ENCODE measurements at places on chromosomes 12 and 14.

DNA sequence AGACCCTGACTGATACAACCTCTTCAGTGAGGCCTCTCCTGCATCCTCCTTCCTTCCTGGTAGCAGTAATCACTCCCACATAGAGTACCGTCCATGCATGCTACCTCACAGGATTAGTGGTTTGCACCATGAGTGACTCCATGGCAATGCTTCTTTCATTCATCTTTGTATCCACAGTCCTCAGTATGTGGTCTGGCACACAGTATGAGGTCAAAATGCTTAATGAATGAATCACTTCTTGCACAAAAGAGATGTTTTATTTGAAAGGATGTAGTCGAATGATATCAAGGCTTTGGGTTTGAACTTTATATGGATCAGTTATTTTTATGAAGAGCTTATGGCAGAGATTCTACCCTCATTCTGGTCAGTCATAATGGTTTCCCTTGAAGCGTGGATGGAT is 42.2 kb downstream of the KCNA5 start:
- no peak for DNase-seq

DNA sequence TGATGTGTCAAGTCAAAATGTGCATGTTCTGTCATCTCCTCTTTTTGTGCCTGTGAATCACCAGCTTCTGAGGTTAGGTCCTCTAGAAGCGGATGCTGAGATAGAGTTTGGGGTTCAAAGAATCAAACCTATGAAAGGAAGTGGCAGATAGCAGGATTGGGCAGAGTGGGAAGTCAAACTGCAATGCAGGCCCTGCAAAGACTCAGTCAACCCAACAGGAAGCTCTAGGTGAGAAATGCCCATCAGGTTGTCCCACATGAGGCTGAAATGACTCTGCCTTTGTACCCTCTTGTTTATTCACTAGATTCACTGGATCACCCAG is 4.5 kb upstream of the MIA2 start:
- DNase-seq: no peak

DNA sequence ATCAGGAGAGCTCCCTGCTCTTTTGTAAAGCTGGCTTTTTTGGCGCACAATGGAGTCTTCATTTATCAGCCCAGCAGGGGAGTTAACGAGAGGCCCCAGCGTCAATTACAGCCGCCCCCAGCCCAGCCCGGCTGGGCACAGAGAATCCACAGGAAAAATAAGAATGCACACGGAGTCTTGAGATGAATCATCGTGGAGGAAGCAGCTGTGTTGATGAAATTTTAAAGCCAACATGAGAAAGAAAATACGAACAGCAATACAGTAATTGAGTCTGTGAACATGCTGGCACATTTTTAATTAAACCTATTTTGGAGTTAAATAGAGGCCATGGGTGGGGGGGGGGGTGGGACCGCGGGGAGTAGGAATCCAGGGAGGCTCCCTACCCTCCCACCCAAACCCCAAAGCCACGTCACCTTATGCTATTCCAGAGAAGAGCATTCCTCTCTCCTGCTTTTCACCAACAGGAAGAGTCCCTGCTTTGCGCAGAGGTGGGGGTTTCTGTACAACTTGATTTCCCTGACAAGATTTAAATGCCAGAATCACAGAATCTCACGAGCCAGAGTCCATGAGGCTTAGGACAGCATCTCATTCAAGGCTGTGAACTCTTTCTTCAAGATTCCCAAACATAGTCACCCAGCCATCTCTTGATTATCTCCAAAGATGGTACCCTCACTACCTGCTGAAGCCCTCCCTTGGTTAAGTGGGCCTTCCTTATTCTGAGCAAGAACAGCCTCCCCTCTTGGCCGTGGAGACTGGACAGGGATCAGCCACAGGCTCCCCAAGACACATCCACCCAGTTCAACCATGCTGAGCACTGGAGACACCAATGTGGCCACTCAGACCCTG is 50.3 kb downstream of the CCNK start:
- no peak for DNase-seq

GRCh38 chr12:54033106-54033979 is 493 bp downstream of the HOXC5 start:
- DNase-seq: no peak

DNA sequence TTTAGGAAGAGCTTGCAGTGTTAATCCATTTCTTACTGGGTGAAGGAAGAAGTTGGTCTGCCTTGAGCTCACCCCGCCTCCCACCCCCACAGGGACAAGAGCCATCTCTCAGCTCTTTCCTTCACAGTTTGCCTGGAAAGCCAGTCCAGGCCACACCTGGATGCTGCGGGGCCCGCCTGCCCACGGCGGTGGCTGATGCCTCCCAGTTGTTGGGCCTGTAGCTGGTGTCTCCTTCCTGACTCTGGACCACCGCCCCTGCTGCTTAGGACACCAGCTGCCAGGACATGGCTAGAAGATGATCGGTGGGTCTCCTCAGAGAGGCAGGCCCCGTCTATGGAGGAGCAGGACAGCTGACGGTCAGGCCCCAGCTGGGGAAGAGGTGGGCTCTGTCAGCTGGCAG is 92.9 kb downstream of the TESC start:
- DNase-seq: no peak

DNA sequence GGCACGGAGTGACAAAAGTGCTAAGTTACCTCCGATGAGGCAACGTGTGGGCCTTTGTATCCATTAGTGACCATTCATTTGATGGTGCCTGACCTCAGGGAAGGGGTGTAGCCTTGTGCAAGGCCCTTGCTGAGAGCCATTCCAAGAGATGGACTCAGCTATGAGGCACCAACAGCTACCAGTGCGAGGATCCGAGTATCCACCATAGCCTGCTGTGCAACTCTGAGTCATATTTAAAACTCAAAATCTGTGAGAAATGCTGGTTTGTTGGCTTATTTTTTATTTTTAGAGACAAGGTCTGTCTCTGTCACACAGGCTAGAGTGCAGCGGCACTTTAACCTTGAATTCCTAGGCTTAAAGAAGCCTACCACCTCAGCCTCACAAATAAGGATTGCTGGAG is 25.1 kb upstream of the WNK1 start:
- DNase-seq: no peak

DNA sequence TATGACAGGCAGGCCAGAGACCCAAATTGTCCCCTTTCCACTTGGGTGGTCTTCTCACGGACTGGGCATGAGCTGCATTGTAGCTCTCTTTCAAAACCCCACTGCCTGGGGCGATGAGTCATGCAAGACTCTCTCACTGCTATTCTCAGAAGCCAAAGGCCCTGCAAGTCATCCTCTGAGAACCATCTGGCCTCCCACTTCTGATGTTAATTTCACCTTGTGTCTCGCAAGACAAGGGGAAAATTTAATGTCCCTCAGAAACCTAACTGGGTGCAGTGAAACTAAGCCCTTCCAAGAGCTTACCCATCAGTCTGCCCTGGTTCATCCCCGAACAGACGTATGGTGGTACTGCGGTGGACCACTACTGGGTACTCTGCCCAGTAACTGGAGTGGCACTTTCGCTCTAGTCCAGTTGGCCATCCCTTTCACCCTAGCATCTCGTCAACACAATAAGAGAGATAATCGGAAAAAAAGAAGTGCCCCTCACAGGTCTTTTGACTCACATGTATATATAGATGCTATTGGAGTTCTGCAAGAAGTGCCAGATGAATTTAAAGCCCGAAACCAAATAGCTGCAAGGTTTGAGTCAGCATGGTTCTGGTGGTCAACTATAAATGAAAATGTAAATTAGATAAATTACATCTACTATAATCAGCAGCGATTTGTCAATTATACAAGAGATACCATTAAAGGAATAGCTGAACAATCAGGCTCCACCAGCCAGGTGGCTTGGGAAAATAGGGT is 31.3 kb upstream of the LALBA start:
- DNase-seq: no peak

DNA sequence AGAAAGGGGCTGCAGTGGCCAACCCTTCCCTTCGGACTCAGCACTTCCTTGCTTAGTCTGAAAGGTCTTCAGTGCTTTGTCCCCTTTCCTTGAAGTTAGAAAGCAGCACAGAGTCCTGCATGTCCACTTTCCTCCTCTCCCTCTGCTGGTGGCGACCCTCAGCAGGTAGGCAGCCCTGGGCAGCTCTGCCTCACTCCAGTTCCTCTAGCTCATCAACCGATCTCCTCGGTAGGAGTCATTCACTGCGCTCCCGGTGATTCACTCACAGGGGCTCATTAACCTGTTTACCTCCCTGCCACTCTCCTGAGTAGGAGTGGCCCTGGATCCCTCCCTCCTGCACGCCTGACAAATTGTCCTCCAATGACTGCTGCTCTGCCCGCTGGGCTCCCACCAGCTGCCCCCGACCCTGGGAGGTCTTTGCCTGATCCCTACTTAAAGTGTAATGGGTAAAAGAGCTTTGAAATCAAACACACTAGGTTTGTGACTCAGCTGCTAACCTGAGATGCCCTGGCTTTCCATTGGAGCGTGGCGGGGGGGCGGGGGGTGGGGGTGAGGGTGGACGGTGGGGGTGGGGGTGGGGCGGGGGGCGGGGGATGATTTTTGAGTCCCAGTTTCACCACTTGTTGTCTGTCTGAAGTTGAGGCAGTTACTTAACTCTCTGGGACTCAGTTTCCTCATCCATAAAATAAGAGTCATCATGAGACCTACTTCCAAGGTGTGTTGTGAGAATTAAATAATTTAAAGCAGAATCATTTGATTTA is 4.2 kb downstream of the SCNN1A start:
- no peak for DNase-seq

DNA sequence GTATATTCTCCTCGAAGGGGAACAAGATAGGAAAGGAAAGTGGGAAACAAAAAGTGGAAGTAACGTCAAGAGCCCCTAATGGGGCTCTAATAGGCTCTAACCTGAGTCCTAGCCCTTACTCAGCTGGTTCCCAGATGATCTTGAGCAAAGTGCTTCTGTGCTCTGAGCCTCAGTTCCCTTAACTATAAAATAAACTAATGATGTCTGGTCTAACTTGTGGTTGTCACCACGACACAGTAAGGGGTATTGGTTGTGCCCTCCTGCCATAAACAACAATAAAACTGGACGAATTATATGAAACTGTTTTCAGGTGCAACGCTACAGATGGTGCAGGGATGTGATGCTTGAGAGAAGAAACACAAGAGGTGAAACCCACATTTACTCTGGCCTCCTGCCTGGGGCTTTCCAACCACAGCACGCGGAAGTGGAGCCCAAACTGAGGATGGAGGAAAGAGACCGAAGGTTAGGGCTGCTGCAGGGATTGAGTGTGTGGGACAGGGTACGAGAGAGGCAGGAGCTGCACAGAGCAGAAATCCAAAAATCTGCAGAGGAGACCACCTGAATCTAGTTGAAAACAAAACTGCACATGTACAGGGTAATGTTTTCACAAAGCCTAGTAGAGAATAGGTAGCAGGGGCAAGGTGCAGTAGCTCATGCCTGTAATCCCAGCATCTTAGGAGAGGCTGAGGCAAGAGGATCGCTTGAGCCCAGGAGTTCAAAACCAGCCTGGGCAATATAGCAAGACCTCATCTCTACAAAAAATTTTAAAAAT is 45.6 kb upstream of the BCL2L14 start:
- DNase-seq: no peak

DNA sequence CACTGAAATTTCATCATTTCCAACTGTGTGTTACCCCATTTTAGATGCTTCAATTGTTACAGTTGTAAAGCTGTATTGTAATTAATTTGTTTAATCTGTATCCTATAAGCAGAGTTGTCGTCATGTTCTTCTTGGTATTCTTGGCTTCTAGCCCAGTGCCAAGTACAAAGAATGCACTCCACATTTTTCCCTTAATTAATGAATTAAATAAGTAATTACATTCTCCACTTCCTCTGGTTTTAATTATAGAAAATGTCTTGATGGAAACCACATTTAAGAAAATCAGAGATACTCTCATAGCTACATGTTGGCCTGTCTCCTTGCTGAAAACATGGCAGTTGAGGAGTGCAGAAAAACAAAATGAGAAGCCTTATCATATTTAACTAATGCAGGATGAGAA is 746 bp downstream of the DNAI7 start:
- DNase-seq: no peak

DNA sequence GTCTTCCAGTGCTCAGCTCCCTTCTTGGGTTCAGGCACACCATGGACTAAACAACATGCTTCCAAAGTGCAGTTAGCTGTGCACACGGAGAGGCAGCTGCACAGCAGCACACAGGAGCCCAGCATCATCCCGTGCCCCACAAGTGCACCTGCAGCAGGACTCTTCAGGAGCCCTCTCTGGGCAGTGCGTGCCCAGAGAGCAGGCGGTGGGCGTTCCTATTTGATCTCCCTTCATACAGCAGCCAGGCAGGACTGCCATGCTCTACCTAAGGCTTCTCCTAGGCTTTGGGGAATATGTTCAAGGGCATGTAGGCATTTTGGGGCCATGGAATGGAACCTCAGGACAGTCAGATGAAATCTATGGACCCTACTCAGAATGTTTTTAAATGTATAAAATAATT is 35.5 kb downstream of the ANO2 start:
- DNase-seq: no peak

DNA sequence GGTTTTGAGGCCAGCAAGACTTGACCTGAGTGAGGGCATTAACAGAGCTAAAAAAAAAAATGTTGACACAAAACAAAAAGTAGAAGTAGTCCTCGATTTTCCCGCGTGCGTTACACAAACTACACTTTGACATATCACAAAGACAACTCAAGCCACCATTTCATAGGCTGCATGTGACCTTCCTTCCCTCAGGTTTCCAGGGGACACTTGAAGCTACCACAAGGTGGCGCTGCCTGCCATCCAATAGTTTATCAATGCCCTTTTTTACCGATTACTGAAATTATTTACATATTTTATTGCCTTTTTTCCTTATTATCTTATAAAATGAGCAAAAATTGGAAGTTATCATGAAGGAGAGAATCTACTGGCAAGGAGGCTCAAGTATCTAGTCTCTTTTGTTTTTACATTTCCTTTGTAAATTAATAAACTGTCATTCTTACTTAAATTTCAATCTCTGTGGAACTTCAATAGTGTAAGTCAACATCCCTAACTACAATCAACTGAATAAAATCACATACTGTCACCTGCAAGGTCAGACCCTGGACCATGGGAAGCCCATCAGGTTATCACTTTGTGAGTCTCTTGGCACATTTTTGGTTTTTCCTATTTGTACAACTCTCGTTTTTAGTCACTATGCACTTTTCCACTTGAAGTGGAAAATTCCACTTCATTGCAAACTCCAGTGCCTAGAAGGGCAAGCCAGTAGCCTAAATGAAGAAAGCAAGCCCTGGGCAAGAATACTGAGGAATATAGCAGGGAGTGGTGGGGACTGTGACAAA is 84.6 kb upstream of the CPSF6 start:
- peak; percentile 84 for DNase-seq

DNA sequence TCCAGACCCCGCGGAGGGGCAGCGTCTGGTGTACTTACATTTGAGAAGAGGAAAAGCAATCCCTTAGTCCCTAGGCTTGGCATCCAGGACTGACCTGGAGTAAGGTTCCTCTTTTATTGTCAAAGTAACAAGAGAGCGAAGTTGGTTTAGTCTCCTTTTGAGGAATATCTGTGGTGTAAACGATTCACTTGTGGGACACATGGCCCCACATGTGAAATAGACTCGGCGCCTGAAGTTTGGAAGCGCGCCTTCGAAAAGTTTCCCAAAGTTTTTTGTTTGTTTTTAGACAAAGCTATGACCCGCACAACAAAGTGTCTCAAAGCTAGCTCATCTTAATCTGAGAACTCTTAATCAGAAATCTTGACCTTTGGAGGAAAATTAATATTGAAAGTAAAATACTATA is 744 bp downstream of the STYX start:
- DNase-seq: no peak

Measured in CD8-positive, alpha-beta memory T cell (primary cell).